ENCODE measurements at places on chromosomes 12 and 14.

- peak; percentile 67 for DNase-seq
These were observed at the start of gene PTMS for GRCh38 chr12:6765634-6766581. TSS of gene PTMS (plus strand) at chr12:6766363. CDS start at chr12:6766706, 343 bp downstream.

DNA sequence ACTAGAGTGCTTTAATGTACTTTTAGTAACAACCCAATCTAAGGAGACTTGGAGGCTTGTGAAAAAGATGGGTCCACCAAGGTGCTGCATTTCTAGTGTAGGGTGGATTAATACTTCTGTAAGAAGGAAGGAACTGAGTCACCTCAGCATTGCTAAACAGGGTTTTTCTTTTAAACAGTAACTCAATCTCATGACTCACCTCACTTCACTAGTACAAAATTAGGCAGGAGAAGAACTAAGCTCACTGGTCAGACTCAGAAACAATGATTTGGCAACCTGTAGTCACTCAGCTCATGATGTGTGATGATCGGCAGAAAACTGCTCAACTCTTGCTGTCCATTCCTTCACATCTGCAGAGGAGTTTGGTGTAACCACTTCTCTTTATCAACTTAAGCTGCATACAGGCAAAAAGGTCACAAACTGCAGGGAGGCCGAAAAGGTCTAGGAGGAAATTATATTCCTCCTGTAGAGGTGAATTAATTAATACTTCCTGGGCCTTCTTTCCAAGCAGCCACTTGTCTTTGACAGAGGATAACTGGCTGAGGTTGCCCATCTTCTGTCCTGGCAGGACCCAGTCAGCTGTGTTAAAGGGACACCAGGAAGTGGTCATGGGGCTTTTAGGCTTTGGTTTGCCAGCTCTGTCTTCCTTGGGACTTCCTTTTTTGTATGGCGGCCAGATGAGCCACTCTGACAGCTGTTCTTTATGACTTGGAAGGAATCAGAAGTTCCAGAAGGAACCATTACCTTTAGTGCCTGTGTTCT, 466.9 kb downstream of the FUT8 start:
- no peak for DNase-seq

- peak; percentile 28 for DNase-seq
These were observed 24.4 kb upstream of the CRACR2A start for GRCh38 chr12:3777206-3777809.

GRCh38 chr12:16148938-16149337, 128.5 kb downstream of the SLC15A5 start:
- DNase-seq = no peak

GRCh38 chr14:61064856-61065255, 83.8 kb downstream of the SLC38A6 start:
- DNase-seq = no peak

- DNase-seq = no peak
These were observed 197.2 kb upstream of the TMPO start for GRCh38 chr12:98317939-98318899.

DNA sequence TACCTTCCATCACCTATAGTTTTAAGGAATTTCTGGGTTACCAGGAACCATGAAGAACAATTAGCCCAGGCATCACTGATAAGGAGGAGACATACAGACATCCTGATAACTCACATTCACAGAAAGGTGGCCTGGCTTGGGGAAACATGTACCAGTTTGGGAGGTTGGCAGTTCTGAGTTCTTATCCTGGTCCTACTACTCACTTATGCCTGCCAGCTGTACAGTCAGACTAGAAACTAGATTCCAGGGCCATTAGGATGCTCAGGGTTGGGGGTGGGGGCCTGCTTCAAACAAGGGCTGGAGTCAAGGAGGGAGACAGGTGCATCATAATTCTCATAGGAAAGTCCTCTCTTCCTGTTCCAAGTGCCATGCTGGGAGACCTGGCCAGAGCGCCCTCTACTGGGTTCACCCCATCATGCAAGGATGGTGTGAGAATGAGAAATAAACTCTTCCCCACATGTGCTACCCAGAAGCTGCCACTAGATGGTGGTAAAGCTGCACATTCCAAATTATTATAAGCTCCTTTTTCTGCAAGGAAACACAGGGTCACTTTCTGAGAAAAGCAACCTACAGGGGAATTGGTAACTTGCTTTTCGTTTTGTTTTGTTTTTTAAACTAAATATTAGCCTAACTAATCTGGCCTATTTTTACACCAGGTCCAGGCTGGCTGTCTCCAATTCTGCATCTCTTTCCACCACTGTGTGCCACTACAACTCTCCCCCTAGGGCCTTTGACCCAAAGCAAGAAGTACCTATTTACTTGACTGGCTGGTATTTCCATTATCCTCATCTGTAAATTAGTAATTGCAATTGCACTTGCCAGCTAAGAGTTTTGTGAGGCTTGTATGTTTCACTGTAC, 14.5 kb downstream of the OAS2 start:
- peak; percentile 35 for DNase-seq

- no peak for DNase-seq
These were observed 91.6 kb downstream of the KTN1 start for GRCh38 chr14:55671641-55672040.

- no peak for DNase-seq
These were observed 11.7 kb upstream of the PTHLH start for GRCh38 chr12:27984275-27984674.

GRCh38 chr12:116736962-116737773, 701 bp downstream of the SPRING1 start:
- no peak for DNase-seq

DNA sequence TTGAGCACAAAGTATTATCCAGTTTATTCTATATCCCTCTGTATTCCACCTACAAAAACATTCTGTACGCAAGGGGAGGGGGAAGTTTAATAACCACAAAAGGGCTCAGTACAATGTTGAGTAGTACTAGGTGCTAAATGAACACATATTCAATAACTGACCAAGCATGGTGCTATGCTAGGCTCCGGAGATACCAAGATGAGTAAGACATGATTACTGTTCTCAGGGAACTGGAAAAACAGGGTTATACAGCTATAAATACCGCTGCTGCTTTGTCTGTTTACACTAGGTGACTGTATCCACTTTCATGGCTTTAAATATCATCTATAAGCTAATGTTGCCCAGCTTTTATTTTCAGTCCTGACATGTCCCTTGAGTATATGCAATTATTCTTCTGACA, 135.8 kb downstream of the INSM2 start:
- no peak for DNase-seq

- no peak for DNase-seq
These were observed 26.2 kb upstream of the ANKLE2 start for GRCh38 chr12:132787877-132788276.

DNA sequence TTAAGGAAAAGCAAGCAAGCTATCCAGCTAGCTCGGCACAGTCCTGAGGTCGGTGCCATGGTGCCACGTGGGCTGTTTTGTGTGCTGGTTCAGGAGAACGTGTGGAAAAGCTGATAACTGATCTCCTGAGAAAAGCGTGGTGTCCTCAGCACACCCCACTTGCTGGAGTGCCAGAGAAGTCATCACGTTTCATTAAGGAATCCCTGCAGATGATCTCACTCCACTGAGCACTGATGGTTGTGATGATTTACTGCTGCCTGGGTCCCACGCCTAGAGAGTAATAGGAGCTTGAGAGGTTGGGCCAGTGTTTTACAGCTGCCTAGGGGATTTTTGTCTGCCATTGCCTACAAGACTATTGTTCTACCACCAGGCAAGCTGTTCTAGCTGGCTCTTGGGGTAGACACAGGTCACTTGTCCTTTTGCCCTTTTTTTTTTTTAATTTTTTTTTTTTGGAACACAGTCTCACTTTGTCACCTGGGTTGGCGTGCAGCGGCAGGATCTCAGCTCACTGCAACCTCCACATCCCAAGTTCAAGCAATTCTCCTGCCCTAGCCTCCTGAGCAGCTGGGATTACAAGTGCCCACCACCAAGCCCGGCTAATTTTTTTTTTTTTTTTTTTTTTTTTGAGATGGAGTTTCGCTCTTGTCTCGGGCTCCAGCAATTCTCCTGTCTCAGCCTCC, 42.3 kb upstream of the EVL start:
- DNase-seq = no peak

DNA sequence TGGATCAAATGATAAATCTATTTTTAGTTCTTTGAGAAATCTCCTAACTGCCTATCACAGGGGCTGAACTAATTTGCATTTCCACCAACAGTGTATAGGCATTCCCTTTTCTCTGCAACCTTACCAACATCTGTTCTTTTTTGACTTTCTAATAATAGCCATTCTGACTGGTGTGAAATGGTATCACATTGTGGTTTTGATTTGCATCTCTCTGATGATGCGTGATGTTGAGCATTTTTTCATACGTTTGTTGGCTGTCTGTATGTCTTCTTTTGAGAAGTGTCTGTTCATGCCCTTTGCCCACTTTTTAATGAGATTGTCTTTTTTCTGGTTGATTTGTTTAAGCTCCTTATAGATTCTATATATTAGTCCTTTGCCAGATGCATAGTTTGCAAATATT, 67.1 kb downstream of the IFNG-AS1 start:
- no peak for DNase-seq

DNA sequence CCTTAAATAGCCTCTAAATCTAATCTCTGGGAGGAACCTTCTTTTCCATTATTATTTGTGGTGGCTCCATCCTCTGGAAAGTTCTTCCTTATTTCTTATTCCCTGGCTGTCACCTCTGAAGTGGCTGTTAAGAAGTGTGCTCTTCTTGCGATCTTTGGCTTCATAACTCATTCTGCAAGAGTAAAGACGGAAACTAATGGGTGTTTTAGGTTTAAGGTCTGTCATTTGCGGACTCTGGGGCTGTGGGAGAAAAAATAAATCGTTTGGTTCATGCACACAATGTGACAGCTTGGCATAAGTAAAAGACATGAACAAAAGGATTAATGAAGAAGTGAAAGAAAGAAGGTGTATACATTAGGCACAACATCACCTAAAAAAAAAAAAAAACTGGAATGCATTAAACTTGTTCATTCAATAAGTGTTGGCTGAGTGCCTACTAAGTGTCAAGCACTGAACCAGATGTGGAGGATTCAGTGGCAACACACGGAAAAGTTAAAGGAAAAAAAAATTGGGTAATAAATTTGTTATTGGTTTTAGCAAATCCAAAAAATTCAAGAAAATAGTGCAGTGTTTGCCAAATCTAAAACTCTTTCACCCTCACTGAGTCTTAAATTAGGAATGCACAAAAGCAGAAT, 99.5 kb downstream of the ERGIC2 start:
- no peak for DNase-seq

GRCh38 chr14:24032727-24033418, 18.9 kb upstream of the CARMIL3 start:
- DNase-seq = peak; percentile 70

DNA sequence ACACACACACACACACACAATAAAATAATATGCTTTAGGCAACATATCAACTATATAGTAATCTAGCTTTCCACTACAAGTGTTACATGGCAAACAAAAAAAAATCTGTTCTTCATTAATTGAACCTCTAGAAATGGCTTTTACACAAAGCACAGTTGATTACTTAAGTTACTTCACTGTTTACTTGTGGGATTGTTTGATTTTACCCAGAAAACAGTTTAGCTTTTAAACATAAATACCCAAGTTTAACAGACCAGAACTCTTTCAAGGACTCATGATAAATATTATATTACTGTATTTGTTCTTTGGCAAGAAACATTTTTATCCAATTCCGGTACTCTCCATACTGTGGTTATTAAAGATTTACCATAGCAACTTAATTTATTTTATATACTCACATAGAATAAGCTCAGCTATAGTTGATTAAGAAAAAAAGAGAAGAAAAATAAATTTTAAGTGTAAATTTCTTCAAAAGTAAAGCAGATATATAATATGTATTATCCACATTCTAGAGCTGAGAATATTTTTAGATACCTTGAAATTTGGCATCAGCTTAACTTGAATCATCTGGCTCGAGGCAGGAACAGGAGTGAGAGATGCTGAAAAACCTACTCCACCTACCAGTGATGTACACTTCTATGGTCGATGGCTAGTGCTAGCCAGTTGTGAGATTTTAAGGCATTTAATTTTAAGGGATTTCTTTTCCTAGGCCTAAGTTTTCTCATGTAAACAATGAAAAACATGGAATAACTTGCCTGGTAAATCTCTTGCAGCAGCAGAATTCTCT, 126.0 kb downstream of the BTG1 start:
- no peak for DNase-seq

GRCh38 chr14:105019861-105020814, 745 bp downstream of the CDCA4 start:
- no peak for DNase-seq

DNA sequence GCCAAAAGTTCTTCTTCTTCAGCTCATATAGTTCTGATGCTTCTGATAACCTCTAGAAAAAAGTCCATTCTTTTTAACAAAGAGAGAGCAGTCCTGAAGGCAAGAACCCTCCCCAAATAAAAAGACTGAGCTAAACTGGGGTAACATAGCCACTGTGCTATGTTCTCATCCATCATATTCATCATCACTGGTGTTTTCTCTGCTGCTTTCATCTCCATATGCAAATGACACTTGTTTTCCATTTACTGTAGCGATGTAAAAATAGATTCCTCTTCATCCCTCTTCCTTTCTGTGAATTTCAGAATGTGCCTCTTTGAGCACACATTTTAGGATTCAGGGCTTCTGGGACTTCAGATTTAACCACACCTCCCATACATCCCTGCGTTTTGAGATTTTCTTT, 44.9 kb downstream of the GSC start:
- DNase-seq = no peak

DNA sequence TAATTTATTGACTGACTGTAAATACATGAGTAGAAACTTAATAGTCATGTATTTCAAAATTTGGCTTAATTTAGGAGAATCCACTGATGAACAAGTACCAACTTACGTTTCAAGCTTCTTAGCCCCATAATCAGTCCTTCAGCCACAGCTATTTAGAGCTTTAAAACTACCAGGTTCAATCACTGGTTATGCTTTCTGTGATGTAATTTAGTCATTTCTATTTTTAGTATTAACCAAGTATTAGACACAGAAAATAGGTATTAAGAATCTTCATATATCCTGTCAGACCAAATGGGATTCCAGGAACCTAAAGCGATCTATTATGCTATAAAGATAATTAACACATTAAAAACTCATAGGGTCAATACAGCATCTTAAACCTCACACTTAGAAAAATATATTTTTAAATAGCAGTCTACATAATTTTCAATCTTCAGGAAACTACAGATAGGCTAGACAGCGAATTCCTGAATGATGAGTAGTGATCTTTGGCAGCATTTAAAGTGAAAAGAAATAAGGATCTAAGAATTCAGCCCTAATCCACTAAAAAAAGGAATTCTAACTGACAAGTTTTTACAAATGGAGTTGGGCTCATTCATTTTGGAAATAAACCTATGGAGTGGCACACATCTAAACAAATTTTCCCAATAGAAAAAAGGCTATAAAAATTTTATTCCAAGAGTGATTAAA, 51.5 kb downstream of the ZC3H14 start:
- DNase-seq = no peak

GRCh38 chr14:100900837-100901390, 2.6 kb downstream of the RTL1 start:
- DNase-seq = no peak
